Hypothalamus (tissue), 51 donors: ENCODE measurements at places on chromosomes 12 and 14.

DNA sequence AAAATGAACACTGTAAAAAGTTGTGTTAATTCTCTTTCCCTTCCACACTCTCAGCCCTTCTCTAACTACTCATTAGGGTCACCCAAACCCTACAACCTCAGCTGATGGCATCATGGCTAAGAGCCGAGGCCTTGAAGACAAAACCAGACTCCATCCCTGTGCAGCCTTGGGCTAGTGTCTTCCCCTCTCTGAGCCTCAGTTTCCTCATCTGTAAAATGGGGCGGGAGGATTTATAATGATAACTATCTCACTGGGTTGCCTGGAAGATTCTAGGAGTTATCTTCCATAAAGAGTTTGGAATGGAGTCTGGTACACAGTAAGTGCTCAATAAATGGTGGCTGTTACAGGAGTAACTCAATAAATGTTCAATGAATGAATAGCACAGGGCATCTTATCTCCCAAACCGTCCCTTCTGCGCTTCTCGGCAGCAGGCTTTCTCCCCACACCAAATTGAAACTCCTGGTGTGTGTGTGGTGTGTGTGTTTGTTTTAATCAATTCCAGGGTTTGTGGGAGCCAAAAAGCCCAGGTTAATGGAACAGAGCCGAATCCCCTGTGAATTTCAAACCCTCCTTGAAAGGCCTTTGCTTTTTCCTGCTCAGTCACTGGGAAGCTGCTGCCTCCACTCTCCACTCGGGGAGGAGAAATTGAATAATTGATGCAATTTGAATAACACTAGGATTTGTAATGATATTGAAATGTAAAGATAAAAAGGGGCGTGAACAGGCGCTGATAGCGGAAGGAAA, 61.2 kb upstream of the FAM222A start:
- no peak for DNase-seq

- DNase-seq = no peak
Measured at GRCh38 chr12:62895351-62895877, 39.5 kb downstream of the PPM1H start.

- DNase-seq = no peak
Measured at GRCh38 chr12:19689801-19690472, 250.6 kb downstream of the AEBP2 start.

DNA sequence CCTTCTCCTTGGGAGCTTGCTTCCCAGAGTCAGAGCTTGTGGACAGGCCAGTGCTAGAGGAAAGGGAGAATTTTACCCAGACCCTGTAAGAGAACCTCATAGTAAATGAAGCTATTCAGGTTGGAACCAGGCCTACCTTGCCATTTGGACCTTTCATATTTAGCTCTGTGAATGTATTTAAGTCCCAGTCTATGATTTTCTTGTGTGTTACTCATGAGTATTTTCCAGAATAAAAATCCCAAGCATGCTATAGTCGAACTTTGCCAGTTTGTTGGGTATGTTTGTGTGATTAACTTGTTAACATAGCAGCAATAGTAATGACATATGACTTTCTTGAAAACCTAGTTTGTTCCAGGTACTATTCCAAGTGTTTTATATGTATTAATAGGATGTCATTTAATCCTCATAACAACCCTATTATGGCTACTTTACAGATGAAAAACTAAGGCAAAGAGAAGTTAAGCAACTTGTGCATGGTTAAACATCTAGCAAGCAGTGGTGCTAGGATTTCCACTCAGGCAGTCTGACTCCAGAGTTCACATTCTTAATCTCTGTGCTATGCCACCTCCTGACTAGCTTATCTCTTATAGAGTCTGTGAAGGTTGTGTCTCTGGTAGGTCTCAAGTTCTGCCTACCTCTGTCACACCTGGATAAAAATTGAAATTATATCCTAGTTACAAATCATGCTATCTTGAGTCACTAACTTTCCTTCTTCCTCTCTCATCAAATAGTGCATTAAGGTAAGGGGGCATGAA, 47.9 kb upstream of the GARIN2 start:
- DNase-seq = no peak

DNA sequence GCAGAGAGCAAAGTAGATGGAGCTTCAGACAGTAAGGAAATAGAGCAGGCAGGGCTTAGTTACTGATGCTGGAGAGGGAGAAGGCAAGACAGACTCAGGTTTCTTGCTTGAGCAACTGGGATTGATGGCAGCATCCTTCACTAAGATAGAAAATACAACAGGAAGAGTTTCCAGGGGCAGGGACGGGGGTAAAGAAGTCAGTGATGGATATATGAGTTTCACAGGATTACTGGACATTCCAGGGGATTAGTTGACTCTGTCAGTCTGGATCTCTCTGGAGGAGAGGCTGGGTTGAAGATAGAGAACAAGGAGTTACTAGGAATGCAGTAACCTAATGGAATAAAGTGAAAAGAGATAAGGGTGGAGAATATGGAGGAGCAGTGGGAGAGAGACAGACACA, 74.5 kb upstream of the ATF1 start:
- no peak for DNase-seq

- DNase-seq = no peak
Measured at GRCh38 chr14:33039311-33039710, 100.6 kb downstream of the NPAS3 start.

DNA sequence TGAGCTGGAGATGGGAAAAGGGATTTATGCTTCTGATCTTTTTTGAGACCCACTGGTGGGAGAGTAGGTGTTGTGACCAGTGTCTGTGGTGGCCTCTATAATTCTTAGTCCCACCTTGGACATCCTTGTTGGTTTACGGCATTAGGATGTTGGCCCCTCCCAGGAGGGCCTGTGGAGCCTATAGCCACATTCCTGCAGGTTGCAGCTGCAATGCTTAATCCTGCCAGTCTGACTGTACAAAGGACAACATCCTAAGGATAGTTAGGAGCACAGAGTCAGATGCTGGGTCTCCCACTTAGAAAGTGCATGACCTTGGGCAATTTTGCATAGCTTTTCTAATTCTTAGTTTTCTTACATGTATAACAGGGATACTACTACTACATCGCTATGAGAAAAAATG, 150.9 kb upstream of the SLC38A2 start:
- no peak for DNase-seq

- no peak for DNase-seq
Measured at GRCh38 chr12:60279221-60279620, 683.4 kb downstream of the SLC16A7 start.

DNA sequence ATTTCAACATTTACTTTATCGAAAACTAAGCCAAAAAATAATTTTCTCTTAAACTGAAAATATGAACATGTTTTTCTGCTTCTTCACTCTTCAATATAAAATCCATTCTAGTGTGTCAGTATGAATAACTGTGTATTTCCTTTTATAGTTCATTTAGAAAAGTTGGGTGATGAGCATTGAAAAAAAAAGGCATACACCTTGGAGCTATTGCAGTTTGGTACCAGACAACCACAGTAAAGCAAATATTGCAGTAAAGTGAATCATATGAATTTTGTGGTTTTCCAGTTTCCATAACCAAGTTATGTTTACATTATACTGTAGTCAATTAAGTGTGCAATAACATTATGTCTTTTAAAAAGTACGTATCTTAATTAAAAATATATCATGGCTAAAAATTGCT, 195.0 kb upstream of the FOXG1 start:
- DNase-seq = no peak
